Non-pigmented ciliary epithelial cell (primary cell): ENCODE measurements at places on chromosomes 13 and 19.
A peak's percentile ranks its signal among the peaks of the same experiment; 100 is the strongest.

DNA sequence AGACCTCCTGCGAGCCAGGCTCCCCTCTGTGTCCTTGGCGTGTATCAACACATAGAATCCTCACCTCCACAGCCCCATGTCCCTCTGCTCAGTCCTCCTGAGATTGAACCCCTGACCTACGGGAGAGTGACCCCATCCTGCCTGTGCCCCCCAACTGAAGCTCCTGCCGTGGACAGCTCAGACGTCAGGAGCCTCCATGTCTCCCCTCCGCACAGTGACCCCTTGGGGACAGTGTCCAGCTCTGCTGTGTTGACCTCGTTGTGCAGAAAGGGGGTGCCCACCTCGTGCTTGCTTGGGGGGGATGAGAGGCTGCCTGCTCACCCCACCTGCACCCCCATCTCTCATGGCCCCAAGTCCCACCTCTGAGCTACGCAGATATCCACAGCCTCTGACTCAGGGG lies 490 bp upstream of the SIGLEC9 start:
- DNase-seq: no peak

GRCh38 chr19:48325265-48325910 lies at the start of gene EMP3:
TSS of gene EMP3 (plus strand) at chr19:48325552. CDS start at chr19:48326845, 1,293 bp downstream.
- peak; percentile 72 for DNase-seq

- DNase-seq: no peak
These were observed 77.1 kb downstream of the SACS start for GRCh38 chr13:23356368-23356767.

- no peak for DNase-seq
These were observed 23.2 kb upstream of the GPC5 start for GRCh38 chr13:91375116-91375729.

- no peak for DNase-seq
These were observed 233.9 kb upstream of the CSNK1A1L start for GRCh38 chr13:37339386-37339735.

DNA sequence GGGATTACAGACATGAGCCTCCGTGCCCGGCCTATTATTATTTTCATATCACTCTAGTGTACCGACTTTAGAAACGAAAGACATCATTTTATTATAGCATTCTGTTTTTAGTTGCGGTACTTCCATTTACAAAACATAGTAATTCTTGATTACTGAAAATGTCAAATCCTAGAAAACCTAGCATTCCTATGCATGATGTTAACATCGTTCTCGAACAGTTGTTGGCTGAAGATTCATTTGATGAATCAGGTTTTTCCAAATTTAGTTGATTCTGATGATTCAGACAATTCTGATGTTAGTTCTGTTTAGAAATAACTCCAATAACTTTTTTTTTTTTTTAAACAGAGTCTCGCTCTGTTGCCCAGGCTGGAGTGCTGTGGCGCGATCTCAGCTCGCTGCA lies 11.5 kb upstream of the MTRF1 start:
- no peak for DNase-seq

DNA sequence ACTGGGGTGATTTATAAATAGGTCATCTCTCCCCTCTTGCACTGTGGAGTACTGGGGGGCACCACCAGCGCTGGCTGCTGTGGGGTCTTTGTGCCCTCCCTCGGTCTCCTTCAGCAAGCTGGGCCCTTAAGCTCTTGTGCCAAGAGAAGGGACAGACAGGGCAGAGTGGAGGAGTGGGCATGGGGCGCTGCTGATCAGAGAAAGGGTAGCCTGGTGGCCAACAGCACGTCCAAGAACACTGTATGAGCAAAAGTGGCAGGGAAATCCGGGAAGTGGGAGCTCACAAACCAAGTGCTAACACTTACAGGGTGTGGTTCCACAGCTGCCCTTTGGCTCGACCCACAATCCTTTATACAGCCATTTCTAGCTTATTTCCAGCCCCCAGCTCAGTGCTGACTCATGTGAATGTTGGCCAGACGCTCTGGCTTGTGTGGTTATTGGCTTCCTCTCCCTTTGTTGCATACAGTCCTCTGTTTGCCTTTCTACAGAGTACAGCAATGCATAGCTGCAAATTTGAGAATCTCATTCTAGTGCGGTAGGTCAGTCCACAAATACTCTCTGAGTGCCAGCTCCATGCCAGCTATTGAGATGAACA lies 298.8 kb downstream of the SHISA2 start:
- DNase-seq: peak; percentile 62

- DNase-seq: no peak
These were observed 9.0 kb downstream of the PLPPR3 start for GRCh38 chr19:812747-813218.

GRCh38 chr13:33639626-33640080 lies 178.3 kb upstream of the RFC3 start:
- DNase-seq: no peak

GRCh38 chr19:32396046-32396652 lies 9.4 kb upstream of the DPY19L3 start:
- DNase-seq: no peak

- DNase-seq: no peak
These were observed 30.7 kb upstream of the SERPINE3 start for GRCh38 chr13:51308781-51309180.
